ENCODE measurements at places on chromosomes 7 and 10.
A peak's percentile ranks its signal among the peaks of the same experiment; 100 is the strongest.

- no peak for DNase-seq
These were observed 62.8 kb downstream of the FIGNL1 start for GRCh38 chr7:50387351-50387750.

- no peak for DNase-seq
These were observed 194.8 kb downstream of the MAD1L1 start for GRCh38 chr7:2037808-2038522.

DNA sequence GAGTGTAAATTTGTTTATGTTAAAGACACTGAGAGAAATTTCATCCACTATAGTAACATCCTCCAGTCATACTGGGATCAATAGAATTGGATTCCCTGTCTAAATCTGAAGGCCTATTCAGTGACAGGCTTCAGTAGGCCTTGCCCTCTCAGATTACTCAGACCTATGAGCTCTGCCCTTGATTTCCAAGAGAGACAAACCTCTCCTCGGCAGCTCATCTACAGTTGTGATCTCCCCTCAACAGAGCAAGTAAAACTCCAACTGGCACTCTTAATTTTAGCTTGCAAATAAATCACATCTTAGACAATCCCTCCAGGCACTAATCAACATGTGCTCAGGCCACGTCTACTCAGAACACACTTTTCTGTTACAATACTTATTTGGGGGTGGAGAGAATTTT, 1191.4 kb upstream of the PHF14 start:
- no peak for DNase-seq

GRCh38 chr10:71219918-71220688, 7.7 kb downstream of the UNC5B start:
- DNase-seq, result no peak

- no peak for DNase-seq
These were observed 5.1 kb upstream of the SH2D4B start for GRCh38 chr10:80532571-80532970.

- DNase-seq, result no peak
These were observed 175.7 kb upstream of the INHBA start for GRCh38 chr7:41878309-41879295.

GRCh38 chr7:12637819-12638592, 49.4 kb upstream of the ARL4A start:
- DNase-seq, result no peak

- no peak for DNase-seq
These were observed 19.1 kb downstream of the ADAM8 start for GRCh38 chr10:133257489-133258065.

GRCh38 chr7:77351539-77352004, 64.6 kb downstream of the GSAP start:
- DNase-seq, result no peak

GRCh38 chr7:20402747-20403230, 72.1 kb downstream of the ITGB8 start:
- no peak for DNase-seq

DNA sequence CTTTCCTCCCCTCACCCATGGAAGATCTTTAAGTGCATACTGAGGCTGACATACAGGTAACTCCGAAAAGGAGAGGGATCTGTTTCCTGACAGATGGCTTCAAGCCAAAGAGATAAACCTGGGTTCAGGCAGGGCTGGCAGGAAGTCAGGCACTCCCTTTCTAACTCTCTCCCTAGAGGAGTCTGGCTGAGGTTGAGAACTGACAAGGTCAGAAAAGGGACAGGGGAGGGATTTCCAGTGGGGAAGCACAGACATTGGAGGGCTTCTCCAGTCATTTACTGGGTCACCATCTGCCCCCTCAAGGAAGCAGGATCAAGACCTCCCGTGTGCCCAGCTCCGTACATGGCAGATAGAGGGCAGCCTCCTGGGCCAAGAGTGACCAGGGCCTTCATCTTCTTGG, 31.6 kb downstream of the TLX1 start:
- no peak for DNase-seq

DNA sequence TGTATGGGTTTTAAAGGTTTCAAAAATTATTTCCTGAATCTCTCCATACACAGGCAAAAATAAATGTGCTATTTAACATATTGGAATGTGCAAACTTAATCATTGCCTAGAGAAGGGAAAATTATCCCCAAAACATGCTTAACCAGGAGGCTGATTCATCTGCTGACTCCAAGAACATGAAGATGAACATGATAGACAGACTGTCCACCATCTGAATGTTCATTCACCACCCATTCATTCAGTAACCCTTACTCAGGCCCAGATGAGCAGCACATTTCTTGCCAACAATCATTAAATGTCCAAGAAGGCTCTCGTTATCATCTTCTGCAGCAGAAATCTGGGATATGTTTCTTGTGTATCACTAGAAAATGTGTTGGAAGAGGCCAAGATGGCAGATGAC, 110.6 kb downstream of the PPP1R9A start:
- no peak for DNase-seq

DNA sequence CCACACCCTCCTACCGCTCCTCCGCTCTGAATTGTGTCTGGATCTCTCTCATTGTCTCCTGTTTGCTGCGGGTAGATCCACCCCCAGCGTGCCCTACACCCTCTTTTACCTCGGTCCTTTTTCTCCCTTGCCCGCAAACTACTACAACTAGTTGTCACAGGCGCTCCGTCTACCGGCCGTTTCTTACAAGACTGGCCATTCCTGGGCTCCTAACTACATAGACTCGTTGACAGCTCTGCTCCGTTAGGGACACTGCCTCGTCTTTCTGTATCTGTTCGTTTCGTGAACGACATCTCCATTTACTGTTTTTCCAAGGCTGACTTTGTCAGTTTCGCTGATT, 786 bp downstream of the TAF3 start:
- no peak for DNase-seq

DNA sequence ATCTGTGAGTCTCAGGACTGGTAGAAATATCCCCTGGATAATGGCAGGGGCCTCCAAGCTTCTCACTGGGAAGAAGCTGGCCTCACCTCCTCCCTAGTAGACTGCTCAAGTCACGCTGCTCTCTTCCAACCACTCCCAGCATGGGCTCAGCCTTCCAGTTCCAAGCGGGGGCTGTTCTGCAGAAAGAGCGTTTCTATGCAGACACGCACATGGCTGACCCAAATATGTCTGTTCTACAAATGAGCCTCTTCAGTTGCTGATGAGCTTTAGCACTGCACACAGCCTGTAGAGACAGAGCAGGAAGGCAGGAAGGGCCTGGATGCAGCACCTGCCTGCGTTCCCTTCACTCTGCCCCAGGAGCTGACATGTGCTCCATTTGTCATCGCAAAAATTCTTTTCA, 523.9 kb upstream of the MGMT start:
- DNase-seq, result no peak

GRCh38 chr7:17661982-17662585, 278.2 kb downstream of the SNX13 start:
- no peak for DNase-seq

DNA sequence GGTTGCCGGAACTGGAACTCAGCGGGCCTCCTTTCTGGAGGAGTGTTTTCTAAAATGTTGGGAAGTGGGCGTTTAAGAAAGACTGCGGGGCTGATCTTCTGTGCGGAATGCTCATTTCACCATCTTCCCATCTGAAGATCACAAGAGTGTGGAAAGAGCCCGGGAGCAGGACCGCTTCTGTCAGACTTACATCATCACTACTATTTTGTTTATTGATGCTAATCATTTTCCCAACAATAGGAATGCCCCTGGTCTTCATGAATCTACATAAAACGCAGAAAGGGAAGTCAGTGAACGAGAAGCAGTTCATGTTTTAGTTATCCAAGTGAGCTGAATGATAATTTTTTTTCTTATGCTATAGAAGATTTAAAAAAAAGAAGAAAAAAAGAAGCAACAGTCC, 447.8 kb upstream of the MKI67 start:
- DNase-seq, result no peak

GRCh38 chr10:131921184-131921583, 20.4 kb downstream of the PPP2R2D start:
- DNase-seq, result no peak

DNA sequence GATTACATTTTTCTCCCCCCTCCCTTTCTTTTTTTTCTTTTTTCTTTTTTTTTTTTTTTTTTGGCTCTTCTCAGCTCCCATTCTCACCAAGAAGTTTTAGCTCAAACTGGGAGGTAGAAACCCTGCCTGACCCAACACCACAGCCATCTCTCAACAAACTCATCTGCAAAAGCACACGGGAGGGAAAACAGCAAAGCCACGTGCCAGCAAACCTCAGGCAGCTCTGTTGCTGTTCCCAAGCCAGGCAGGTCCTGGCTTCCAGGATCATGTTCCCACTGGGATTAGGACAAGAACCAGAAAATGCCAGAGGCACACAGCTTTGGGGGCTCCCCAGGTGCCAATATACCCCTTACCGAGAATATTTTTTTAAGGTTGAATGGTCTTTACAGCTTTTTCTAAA, 56.7 kb downstream of the ITIH5 start:
- no peak for DNase-seq

- no peak for DNase-seq
These were observed 50.3 kb downstream of the PALD1 start for GRCh38 chr10:70528741-70529362.

DNA sequence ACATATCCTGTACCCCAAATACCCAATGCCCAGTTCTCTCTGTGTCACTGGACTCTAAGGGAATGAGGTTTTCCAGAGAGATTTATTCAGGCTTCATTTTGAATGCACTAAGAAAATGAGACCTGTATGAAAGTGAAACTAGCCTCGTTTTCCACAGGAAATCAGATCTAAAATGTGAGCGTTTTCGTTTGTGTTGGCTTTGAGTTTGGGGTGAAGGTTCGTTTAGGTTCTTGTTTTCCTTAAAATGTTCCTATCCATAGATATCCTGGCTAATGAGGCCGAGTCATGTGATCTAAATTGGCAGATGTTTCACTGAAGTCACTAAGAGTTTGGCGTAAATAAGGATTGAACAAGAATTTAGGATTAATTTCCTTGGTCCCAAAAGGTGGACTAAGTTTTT, 90.9 kb upstream of the BMPER start:
- no peak for DNase-seq

DNA sequence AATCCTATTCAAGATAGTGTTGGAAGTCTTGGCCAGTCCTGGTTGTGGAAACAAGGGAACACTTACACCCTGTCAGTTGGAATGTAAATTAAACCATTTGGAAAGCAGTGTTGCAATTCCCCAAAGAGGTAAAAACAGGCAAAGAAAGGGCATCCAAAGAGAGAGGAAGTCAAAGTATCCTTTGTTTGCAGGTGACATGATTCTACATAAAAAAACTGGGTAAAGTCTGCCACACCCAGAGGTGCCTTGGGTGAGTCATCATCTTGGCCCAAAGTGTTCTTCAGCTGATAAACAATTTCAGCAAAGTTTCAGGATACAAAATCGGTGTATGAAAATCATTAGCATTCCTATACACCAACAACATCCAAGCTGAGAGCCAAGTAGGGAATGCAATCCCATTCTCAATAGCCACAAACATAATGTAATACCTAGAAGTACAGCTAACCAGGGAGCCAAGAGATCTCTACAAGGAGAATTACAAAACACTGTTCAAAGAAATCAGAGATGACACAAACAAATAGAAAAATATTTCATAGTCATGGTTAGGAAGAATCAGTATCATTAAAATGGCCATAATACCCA, 278.7 kb downstream of the SDK1 start:
- no peak for DNase-seq

GRCh38 chr10:100684688-100685235, 60.6 kb upstream of the PAX2 start:
- no peak for DNase-seq

DNA sequence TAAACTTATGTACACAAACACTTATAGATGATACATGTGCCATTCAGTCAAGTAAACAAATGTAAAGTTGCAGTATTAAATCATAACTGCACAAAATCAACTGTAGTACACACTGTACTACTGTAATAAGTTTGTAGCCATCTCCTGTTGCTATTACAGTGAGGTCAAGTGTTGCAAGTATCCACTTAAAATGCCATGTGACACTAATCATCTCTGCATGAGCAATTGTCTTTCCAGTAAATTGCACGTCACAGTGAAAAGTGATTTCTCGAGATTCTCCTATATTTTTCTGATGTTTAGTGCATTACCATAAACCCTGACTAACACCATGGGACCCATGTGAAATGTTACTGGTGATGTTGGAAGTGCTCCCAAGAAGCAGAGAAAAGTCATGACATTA, 293.3 kb upstream of the SP4 start:
- DNase-seq, result no peak

GRCh38 chr7:41630741-41631140, 72.1 kb downstream of the INHBA start:
- DNase-seq, result no peak

GRCh38 chr7:32915041-32915536, 23.5 kb upstream of the KBTBD2 start:
- DNase-seq, result no peak

GRCh38 chr10:97042716-97043562, 142.8 kb downstream of the SLIT1 start:
- DNase-seq, result no peak

DNA sequence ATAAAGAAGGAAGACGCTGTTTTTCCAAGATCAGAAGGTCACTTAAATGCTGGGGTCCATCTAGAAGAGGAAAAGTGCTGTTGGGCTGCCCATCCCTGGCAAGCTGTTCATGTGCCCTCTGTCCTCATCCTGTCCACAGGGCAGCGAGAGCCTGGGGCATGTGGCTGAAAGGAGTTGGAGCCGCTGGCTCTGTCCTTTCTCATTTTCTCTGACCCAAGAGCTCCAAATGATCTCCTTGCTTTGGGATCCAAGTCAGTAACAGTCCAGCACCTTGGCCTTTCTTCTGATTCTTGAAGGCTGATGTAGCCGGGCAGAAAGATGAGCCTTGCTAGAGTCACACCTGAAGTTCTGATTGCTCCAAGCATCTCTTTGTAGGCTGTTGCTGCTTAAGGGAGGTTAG, 44.4 kb downstream of the SPDYE5 start:
- DNase-seq, result no peak

- no peak for DNase-seq
These were observed 10.4 kb upstream of the PRKG1 start for GRCh38 chr10:51063659-51064535.

GRCh38 chr10:85786401-85786899, 580.1 kb downstream of the GRID1 start:
- peak; percentile 30 for DNase-seq

- no peak for DNase-seq
These were observed 191.0 kb downstream of the TNS3 start for GRCh38 chr7:47390914-47391313.

DNA sequence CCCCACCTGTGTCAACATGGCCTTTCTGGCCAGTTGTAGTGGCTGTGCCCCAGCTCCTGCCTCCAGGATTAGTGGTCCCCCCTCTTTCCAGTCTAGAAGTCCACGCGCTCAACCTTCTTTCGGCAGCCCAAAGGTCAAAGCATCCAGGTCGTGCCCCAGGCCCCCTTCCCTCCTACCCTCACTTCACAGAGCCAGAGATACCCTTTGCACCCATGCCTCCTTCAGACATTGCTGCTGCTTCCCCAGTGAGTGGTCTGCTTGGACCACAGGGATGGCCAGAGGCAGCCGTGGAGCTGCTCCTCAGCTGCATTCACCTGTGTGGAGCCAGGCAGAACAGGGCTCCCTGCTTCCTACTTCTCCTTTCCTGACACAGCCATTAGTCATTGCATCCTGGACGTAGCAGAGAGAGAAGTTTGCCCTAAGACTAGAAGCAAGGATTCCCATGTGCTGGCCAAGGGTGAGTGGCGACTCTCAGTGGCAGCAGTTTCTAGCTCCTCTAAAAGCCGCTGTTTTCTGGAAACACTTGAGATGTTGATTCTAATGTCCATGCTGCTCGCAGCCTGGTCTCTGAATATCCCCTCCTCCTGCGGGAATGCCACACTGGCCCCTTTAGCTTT, 243.1 kb upstream of the SHH start:
- no peak for DNase-seq

GRCh38 chr7:87426160-87426559, 49.3 kb downstream of the ABCB4 start:
- DNase-seq, result no peak
